Activated CD4-positive, CD25-positive, alpha-beta regulatory T cell treated with anti-CD3 and anti-CD28 coated beads, Interleukin-2, amount 50 U/mL, for 16 hours (primary cell): ENCODE measurements at places on chromosomes 3 and 15.

DNA sequence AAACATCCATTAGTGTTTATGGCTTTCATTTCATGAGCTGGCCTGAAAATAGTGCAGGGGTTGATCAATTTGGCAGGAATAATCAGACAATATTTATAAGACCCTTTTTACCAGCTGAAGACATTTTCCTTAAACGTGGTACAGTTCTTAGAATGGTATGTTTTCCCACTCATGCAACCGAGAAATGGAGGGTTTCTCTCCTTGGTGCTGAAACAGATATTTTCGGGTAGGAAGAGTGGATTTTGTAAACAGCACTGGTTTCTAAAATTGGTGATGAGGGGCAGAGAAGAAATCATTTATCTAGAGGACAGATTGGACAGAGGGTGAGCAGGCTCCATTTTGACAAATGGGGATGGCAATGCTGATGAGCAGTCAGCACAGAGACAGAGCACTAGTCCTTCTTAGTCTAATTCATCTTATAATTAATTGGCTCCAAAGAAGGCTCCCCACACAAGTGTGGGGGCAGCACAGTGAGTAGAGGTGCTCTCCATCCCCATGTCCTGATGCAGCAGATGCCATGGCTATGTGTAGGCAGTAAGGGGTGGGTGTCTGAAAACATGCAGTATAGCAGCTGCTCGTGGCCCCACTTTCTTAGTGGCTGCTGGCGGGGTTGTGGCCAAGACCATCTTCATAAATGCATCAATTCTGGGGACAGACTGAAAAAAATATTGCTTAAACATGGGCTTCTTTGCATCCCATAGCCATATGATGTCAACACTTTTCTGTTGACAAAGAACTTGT, 18.1 kb upstream of the SLC7A14 start:
- DNase-seq: no peak

GRCh38 chr3:36893826-36894225, 51.0 kb downstream of the TRANK1 start:
- DNase-seq: no peak

- no peak for DNase-seq
Observed at GRCh38 chr3:131282967-131283366, 98.6 kb upstream of the NUDT16 start.

GRCh38 chr3:29099296-29099695, 181.6 kb upstream of the RBMS3 start:
- no peak for DNase-seq

- no peak for DNase-seq
Observed at GRCh38 chr3:69901802-69902201, 97.7 kb upstream of the SAMMSON start.

DNA sequence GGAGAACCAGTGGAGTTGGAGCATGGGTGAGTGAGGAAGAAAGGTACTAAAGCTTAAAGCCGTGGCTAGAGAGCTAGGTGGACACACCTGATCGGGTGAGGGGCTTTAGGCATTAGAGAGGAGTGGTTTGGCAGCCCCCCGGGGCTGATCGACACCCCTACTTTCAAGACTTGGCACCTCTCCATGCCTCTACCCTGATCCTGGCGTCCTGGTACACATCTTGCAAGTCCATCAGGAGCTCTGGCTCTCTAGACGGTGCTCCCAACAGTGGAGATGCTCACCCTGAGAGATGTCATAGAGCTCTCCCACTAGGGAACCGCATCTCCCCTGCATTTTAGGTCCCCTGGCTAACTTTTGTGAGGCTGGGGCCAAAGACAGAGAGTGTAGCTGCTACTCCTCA, 98.1 kb downstream of the XXYLT1 start:
- DNase-seq: no peak

- DNase-seq: no peak
Observed at GRCh38 chr3:138097192-138098172, 17.9 kb downstream of the DZIP1L start.

GRCh38 chr3:147890114-147890513, 480.9 kb downstream of the ZIC1 start:
- no peak for DNase-seq

- DNase-seq: no peak
Observed at GRCh38 chr3:146537603-146538002, 6.8 kb downstream of the PLSCR1 start.

DNA sequence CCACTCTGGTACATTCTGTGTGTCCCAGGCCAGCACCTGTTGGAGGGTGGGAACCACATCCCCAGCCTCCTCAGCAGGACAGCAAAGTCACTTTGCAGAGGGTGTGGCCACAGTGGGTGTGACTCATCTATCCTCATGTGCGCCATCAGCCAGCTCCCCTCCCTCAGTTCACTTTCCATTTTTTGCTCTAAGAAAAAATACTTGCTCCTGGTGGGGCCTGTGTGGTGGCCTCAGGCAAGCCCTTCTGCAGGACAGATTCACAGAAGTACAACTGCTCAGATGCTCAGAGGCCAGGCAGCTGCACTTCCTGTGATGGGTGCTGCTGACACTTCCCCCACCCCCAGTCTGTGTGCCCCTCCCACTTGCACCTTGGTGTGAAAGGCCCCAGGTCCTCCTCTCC, 78.3 kb upstream of the ALDH1L1 start:
- no peak for DNase-seq

DNA sequence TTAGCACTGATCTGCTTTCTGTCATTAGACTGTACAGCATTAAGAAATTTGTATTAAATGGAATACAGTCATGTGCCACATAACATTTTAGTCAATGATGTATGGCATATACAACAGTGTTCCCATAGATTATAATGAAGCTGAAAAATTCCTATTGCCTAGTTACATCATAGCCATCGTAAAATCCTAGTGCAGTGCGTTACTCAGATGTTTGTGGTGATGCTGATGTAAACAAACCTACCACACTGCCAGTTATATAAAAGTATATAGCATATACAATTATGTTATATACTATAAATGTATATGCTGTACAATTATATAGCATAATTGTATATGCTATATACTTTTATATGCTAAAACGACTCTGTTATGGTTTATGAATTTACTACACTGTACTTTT, 41.7 kb downstream of the APH1B start:
- DNase-seq: no peak
